ENCODE measurements at places on chromosomes 12 and 14.

DNA sequence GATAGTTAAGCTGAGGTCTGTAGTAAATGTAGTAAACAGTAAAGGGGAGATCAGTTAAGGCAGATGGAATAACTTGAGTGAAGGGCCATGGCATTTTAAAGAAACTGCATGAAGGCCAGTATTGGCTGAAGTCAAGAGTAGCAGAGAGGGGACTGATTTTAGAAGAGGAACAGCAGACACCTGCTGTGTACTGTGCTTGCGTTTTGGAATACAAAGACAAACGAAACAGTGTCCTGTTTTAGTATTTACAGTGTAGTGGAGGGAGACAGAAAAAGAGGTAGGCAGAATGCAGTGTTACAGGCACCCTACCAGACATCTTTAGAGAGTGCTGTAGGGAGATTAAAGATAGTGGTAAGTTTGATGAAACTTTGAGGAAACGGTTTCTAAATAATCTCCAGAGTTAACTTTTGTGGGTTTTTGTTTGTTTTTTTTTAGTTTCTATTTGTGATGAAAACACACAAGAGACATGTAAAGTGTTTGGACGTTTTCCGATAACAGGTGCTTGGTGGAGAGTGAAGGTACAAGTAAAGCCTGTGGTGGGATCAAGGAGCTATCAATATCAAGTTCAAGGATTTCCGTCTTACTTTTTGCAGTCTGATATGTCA lies 2.1 kb downstream of the HELB start:
- DNase-seq: no peak

- DNase-seq: no peak
These were observed 16.2 kb downstream of the NT5DC3 start for GRCh38 chr12:103824845-103825244.

- DNase-seq: no peak
These were observed 1568.2 kb upstream of the SEL1L start for GRCh38 chr14:83101846-83102245.

DNA sequence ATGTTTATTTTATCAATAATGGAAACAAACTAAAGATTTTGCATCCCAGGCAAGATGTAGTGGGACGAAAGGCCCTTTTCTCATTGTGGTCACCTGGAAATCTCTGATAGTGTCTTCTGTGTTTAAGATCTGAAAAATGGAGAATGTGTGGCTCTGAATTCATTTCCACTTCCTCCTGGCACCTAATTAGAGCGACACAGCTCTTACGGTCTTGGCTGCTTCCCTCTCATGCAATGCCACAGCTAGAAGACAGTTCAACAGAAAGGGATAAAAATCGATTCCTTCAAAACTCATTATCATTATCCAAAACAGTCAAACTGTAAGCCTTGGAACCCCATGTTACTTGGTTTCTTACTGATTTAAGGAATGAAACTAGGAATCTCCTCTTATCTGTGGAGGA lies 9.3 kb downstream of the ST8SIA1 start:
- DNase-seq: no peak

GRCh38 chr12:42936991-42937390 lies 347.4 kb upstream of the PRICKLE1 start:
- no peak for DNase-seq

DNA sequence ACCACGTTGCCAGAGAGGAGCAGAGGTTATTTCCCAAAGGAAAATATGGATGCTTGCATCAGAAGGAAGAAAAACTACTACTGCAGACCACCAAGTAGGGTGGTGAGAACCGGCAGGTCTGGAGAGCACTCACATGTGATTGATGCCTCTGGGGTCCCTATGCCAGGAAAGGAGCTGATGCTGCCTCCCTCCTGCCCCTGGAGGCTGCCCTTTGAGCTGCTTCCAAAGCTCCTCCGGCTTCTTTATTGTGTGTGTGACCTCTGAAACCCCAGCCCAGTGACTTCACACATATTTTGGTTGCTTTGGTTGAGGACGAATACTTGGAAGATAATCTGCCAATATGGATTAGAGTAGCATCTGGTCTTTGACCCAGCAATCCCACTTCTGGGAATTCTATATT lies 133.4 kb downstream of the AACS start:
- no peak for DNase-seq

- DNase-seq: no peak
These were observed 694.3 kb upstream of the MGAT4C start for GRCh38 chr12:86950444-86950843.

All from RWPE1 (cell line).